AML-193 (cell line): ENCODE measurements at places on chromosomes 13 and 19.

- DNase-seq = peak; percentile 21
Measured at GRCh38 chr19:46616631-46617322, 8.1 kb downstream of the PTGIR start.

DNA sequence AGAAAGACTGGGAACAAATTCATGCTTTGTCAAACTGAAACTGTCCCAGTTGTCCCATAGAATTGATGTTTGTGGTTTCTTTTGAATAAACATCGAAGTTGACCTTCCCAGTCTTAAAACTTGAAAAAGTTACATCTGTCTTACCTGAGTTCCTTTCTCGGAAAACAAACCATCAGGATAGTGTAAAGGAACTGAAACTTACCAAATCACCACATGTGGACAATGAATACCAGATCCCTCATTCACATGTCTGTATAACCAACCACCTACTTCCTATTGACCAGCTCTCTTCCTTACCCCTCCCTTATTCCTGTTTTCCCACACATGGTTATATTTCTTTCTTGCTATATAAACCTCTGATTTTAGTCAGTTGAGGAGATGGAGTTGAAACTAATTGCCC lies 791.7 kb upstream of the PCDH20 start:
- no peak for DNase-seq

DNA sequence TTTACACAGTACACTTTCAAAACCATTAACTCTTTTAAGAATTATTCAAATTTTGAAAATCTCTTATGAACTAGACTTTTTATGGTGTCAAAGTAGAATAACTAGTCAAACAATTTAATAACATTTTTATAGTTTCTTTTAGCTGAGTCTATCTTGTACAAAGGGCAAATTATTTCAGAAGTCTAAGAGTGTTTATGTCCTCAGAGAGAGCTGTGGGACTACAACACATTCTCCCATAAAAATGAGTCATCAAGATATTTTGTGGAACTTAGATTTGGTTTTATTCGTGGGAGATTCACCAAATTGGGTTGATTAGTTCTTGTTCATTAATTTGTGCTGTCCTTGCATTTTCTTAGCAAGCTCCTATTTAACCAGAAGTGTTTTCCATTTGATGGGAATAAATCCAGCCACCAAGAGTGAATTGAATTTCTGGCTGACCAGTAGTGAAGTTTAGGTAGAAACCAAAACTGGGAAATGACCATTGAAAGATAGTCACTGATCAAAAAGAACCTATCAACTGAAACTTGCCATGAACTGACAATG lies 291.0 kb downstream of the DLEU7 start:
- no peak for DNase-seq

- no peak for DNase-seq
Measured at GRCh38 chr19:46821512-46822409, 28.9 kb downstream of the AP2S1 start.

DNA sequence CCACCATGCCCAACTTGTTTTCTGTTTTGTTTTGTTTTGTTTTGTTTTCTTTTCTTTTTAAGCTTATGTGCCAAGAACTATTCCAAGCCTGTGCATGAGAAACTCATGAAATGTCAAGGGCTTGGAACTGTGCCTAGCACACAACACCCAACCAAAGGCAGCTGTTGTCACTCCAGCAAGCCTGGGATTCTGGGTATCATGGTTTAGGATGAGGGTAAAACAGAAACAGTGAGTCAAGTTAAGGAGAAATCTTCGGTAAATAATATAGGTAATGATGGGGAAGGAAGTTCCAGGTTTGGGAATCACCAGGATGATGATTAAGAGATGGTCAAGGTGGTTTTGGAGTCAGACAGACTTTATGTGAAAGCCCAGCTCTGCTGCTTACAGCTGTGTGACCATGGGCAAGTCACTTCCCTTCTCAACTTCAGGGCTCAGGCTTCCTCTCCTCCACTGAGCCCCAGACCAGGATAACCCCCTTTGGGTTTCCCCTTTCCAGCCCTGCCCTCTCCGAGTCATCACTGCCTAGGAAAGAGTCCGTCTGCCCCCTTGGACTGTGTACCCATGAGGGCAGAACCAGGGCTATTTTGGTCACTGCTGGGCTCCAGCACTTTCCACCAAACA lies 5.0 kb downstream of the PVR start:
- DNase-seq = no peak

DNA sequence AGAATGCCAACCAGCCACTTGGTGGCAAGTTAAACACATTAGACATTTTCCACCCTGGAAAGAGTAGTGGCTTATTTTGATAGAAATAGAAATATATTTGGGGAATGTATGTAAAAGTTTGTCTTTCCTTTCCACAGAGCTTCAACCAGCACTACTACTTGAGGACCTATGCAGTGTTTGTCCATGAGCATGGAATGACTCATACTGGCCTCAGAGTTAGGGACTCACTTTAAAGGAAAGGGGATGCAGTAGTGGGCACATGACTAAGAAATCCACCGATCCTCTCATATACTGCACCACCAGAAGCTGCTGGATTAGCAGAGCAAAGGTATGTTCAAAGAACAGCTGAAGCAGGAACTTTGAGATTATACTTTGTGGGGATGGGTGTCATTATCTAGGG lies 62.6 kb downstream of the LACC1 start:
- no peak for DNase-seq

DNA sequence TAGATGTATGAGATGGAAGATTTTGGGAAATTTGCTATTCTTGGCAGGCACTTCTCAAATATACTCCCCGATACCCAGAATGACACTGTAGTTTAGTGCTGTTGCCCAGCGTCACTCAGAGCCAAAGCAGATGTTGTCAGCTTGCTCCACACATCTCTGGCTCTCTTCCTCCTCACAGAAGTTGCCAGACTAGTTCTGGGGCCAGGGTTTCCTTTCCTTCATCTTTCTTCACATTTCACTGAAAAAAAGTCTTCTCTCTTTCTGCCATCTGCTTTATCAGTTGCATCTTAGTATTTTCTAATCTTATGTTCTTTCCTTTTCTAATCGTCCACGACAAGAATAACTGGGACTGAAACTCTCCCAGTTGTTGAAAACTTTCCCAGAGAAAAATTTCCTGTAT lies 251.4 kb downstream of the RGCC start:
- DNase-seq = no peak

- no peak for DNase-seq
Measured at GRCh38 chr13:50344717-50345116, 329.5 kb downstream of the KCNRG start.

GRCh38 chr13:94825507-94825906 lies 113.2 kb upstream of the SOX21 start:
- DNase-seq = no peak

- DNase-seq = no peak
Measured at GRCh38 chr13:23651887-23652286, 81.7 kb downstream of the TNFRSF19 start.

GRCh38 chr13:56528040-56528790 lies 612.5 kb upstream of the PRR20A start:
- no peak for DNase-seq

DNA sequence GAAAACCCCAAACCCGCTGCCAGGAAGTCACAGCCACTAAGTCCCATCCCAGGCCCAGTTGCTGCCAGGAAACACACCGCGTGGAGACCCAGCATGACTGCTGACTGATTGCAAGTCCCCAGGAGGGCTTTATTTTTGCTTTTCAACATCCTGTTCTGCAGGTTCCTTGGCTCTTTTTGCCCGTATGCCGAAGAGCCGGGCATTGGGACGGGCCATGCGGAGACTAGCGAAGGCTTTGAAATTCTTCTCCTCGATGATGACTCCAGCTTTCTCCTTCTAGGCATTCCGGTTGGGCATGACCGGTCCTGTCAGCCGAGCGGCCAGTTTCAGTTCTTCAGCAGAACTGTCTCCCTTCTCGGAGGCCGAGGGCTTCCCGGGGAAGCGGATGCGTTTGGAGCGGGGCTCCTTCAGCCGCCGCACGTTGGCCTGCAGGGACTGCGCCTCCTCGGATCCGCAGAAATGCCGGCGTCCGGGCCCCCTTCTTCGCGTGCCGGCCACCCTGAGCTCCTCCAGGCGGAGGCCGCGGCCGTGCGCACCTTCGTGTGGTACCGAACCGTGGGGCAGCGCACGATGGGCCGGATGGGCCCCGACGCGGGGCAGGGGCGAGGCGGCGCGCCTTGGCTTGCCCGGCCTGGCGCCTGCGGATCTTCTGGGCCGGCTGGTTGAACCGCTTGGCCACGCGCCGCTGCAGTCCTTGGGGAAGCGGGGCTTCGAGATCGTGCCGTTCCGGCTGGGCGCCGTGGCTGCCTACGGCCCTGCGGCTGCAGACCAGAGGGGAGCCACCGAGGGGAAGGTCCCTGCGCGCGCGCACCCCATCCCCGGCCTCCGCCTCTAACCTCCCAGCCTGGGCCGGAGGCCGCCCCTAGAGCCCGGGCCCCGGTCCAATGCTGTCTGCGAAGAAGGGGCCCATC lies 15.2 kb downstream of the ZSCAN5C start:
- no peak for DNase-seq

DNA sequence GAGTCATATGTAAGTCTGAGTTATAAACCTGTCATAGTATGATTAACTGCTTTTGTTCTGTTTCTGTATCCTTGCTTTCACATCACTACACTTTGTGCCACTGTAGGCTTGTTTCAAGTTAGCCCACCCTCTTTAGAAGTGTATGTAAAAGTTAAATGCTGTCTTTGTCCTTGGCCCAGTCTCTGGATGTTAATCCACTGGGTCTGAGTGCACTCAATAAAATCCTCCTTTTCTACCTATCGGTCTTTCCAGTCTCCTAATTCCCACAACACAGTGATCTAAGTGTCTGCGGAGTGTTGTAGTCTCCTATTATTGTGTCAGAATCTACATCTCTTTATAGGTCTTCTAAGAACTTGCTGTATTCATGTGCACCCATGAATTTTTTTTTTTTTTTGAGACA lies 14.1 kb downstream of the ZNF429 start:
- no peak for DNase-seq

DNA sequence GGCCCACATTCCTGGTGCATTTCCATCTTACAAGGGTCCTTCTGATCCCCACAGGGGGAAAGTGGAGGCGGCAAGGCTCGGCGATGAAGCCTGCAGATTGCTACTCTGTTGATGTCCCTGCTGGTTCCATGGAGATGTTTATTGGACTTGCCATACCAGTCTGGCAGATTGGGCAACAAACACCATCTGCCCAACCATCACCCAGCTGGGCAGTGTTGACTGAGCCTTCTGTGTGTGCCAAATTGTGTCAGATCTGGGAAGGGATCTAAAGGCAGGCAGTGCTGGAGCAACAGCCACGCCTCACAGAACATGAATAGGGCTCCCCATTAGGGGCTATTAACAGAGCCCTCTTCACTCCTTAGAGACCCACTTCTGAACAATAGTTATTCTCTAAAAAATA lies 35.0 kb downstream of the FLT1 start:
- DNase-seq = no peak

GRCh38 chr13:41122838-41123237 lies 9.8 kb downstream of the KBTBD6 start:
- no peak for DNase-seq

GRCh38 chr19:38836159-38836982 lies 4.8 kb upstream of the ECH1 start:
- DNase-seq = no peak

DNA sequence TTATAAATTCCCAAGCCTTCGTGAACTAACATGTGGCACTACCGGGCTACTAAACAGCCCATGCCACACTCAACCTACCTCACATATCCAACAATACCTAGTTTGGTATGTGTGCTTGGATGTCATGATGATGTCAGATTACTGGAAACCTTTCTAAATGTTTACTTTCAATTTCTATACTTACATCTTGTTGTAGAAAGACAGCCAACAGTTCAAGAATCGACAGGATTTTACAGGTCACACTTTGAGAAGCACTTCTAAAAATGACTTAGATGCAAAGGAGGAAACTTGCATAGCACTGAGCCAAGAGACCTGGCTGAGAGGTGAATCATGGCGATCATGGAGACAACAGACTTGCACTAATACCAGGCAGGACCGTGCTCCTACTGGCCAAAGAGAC lies 209.9 kb downstream of the COL4A1 start:
- no peak for DNase-seq

DNA sequence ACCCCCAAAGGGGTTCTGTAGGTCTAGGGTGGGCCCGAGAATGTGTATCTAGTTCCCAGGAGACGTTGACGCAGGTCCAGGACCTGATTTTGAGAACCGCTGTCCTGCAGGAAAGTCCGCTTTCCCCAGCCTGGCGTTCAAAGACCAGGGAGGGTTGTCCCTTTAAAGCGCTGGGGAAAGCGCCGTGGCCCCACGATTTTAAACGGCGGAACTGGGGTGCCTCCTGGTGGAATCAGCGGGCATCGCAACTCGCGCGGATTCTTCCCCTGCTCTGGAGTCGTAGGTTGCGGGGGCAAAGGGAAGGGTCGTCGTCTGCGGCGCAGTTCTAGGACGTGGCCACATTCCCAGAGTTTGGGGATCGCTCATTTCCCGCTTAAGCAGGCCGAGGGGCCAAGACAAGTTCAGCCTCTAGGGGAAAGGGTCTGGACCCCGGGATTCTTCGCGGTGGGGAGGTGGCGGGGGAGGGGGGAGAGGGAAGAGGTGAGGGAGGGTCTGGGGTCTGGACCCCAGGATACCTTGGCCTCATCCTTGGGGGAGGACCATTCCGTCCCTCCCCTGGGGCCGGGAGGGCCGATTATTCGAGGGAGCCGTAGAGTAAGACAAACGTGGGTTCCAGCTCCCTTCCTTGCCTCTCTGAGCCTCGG lies 7.7 kb downstream of the PNMA8B start:
- peak; percentile 30 for DNase-seq

- no peak for DNase-seq
Measured at GRCh38 chr13:87570669-87571068, 100.5 kb upstream of the SLITRK5 start.

GRCh38 chr19:56137405-56137804 lies 3.7 kb upstream of the ZNF444 start:
- DNase-seq = no peak

DNA sequence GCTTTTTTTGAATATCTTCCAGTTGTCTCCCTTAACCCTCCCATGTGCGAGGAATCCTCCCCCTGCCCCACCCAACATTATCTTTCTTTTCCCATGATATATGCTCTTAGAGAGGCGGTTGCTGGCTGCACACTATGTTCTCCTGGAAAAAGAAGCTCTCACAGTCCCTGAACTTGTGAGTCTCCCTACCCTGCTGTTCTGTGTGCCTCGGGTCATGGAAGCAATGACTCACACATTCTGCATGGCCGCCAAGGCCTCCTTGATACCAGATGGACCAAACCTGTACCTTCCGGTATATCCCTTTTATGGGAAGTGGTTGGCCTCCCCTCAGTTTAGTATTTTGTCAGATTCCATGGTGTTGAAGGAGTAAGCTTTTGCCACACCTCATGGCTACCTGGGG lies 705.4 kb downstream of the SLITRK6 start:
- DNase-seq = no peak

DNA sequence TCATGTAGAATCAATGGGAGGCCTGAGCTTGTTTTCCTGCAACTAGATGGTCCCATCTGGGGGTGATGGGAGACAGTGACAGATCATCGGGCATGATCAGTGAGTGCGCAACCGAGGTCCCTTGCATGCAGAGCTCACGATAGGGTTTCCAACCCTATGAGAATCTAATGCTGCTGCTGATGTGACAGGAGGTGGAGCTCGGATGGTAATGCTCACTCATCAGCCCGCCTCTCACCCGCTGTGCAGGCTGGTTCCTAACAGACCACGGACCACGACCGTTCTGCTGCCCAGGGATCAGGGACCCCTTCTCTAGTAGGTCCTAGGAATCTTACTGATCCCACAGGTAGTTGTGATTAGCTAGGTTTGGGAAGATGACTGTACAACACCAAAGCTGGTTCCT lies 23.5 kb upstream of the GARRE1 start:
- no peak for DNase-seq

GRCh38 chr19:17996826-17997316 lies 11.1 kb upstream of the ARRDC2 start:
- peak; percentile 67 for DNase-seq
